IPS DF 6.9 (cell line): ENCODE measurements at places on chromosomes 3 and 15.

DNA sequence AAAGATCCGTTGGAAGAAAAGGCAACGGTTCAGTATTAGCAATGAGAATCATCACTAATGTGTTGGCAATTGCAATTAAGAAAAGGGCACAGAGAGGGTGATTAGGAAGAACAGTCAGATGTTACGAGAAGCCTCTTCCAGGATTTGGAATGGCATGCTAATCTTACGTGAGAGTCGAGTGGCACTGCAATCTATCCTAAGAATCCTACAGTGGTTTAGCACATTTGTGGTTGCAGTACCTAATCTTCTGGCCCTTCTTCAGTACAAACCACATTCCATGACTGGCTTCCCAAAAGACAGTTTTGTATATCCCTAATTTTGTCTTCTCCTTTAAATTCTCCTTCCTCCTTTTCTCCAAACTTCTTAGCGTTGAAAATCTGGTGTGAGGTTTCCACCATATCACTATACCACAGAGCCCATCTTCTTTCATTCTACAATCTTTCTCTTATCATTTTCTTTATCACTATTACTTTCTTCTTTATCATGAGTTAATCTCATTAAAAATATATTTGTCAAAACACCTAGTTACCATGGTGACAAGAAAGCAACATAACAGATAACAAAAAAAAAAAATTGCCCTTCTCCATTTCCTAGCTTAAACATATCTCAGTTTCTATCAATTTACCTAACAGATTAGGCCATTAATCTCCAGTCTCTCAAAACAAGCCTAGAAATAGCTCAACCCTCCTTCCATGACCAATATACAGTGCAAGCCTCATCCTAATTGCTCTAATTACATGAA lies 60.1 kb downstream of the IGSF11 start:
- no peak for DNase-seq

DNA sequence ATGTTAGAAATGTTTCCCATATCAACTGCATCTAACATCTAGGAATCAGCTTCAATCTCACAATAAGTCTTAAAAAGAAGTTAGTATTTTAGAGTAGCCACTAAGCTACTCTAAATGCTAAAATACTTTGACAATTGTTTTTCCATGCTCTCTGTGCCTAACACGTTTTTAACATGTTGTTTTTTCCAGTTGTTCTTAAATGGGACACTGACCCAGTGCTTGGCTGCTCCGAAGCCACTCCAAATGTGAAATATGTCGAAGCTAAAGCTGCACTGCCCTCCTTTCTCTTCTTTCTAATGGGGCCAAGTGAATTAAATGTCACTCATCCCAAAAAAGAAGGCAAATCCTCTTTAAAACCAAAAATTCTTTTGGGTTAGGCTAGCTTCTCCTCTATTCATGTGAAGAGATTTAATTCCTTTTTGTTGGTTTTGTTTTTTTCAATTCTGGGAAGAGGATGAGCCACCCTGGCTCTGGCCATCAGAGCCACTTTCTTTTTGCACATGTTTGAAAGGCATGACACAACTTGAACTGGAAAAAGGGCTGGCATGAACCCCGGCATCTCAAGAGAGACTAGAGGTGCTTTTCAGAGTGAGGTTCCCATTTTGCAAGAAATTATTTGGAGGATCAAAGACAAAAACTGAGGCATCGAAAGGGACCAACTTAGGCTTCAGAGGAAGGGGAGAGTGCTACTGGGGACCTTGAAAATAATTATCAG lies 73.7 kb downstream of the WWTR1 start:
- no peak for DNase-seq

- no peak for DNase-seq
Measured at GRCh38 chr3:156987946-156988345, 161.8 kb downstream of the LEKR1 start.

DNA sequence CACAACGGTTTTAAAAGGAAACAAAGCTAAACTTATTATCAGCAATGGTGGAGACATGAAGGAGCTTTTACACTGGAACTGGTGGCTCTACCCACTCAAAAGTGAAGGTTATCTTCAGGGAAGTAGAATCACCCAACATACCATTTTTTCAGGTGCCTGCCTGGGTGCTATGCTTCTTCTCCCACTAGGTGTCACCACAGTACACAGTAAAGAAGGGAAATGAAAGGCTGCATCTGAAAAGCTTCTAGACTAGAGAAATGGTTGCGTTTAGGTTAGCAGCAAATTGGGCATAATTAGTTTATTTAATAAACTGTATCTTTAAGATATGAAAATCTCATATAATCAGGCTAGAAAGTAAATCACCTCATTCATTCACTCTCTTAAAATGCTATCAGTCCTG lies 47.0 kb upstream of the SELENOK start:
- DNase-seq = peak; percentile 18

DNA sequence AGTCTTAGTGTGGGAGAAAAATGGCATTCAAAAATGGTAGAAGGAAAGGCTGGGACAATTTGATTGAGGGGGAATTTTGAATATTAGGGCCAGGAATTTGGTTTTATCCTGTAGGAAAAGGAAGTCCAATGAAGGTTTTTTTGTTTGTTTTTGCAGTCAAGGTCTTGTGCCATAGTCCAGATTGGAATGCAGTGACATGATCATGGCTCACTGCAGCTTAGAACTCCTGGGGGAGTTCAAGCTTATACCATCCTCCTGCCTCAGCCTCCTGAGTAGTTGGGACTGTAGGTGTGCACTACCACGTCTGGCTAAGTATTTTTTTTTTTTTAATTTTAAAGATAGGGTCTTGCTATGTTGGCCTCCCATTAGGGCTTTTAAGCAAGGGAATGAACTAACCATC lies 2.6 kb upstream of the SLC6A11 start:
- no peak for DNase-seq

DNA sequence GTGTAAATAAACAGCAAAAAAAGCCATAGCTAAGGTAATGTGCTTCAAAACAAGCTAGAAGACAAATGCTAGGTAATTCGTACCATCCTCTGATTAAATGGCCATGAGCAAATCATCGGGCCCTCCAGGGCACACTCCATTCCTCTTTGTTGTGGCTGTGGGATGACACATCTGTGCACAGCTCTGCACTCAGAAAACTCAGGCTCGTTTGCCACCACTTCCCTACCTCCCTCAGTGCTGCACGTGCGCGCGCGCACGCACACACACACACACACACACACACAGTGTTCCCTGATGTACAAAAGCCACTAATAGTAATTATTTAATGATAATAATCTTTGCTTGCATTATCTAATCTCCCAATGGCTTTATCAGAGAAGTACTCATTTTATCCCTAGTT lies 336.6 kb downstream of the FEZF2 start:
- no peak for DNase-seq

DNA sequence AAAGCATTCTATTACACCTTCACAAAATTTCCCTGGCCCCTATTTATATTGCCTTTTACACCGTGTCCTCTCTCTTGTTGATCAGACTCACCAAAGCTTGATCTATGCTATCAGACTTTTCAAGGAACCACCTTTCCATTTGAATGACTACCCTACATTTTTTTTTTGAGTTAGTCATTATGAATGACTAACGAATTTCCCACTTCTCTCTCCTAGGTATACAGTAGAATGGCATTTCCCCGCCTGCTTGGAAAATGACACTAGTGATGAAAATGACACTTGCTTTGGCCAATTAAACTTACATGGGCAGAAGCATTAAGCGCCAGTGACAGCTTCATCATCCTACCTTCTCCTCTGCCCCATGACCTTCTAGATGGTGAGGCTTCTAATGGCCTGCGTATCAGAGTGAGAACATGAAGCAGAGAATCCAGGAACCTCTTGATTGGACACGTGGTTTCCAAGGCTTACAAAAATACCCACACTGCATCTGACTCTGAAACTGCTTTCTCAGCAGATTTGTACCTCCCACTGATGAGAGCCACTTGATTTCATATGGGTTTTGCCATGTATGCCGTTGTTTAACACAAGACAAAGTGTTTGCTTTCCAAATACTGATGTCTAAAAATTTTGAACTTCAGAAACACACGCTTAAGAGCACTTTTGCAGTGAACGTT lies 370.5 kb downstream of the CTNNB1 start:
- DNase-seq = no peak

DNA sequence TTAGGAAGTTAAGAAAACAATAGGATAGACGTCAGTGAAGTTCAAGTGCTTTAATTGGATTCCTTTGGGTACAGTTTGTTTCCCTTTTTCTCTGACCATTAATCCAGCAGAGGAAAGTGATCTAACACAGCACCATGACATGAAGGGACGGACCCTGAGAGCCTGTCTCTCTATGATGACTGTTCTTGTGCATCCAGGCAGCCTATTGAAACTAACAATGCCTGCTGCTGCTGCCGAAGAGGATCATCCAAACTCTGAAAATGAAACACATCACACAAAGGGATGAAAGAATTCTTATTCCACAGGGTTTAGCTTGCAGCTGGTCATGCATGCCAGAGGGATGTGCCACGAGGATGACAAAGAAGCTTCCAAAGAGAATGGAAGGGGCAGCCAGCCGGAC lies 75.5 kb downstream of the ZBTB20 start:
- DNase-seq = no peak

DNA sequence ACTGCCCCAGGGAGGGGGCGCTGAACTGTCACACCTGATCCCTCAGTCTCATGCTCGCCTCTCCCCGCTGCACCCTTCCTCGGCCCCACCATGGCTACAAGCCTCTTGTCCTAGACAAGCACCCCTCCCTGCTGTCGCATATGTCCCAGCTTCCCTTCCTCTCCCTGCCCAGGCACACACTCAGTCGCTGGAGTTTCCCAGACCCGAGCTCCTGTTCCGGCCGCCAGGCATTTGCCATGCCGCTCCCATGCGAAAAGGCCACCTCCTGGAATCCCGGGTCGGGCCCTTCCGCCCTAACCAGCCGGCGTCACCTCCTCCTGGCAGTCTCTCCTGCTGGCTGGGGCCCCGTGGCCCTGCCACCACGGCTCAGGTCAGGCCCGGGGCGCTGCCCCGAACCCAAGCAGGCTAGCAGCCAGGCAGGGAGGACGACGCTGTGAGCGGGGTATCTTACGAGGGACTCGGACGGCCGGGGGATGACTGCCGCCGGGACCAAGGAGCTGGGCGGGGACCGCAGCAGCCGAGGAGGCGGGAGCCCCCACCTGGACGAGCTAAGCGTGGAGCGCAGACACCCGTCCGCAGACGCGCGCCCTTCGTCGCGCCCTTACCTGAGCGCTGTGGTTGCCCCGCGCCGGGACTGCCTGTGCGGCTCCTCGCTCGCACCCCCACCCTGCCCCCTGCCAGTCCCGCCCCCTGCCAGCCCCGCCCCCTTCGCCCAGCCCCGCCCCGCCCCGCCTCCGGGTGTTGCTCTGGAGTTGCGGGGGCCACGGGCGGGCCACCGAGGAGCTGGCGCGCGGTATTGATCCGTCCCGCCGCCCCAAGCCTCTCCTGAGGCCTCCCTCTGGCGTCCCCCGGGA lies at the start of gene ALS2CL:
Gene ALS2CL (minus strand): TSS at position 642 of the 854 bp plus-strand sequence. CDS start 4,239 bp downstream, outside the sequence.
- DNase-seq = no peak

DNA sequence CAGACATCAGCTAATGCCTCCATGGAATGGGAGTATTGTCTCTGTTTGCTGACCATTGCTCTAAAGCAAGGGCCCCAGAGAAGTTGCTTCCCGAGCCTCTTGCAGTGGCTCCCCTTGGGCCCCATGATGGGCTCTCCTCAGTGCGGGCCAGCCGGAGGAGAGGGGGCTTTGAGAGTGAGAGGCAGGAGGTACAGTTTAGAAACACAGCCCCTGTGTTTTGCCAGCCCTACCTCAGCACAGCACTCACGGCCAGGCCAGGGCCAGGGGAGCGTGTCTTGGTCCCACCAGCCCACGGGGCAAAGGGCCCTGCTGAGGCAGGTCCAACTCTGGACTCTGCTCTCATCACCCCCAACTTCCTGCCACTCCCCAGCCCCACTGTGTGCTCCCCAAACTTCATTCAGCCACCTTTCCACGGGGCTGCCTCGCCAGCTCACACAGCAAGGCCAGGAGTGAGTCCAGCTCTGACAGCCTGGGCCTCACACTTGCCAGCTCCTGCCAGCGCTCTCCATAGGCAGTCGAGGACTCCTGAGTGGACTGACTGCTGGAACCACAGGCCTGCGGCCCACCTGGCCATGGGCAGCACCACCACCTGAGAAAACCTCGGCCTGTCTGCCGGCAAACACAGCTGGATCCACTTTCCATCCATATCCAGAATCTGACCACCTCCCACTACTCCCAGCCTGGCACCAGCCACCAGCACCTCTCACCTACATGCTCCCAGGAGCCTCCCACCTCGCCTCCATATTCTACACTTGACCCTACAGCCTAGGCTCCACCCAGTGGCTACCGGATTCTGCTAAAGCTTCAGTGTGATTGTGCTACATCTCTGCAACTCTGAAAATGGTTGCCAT lies 99.0 kb downstream of the TLE3 start:
- DNase-seq = no peak

DNA sequence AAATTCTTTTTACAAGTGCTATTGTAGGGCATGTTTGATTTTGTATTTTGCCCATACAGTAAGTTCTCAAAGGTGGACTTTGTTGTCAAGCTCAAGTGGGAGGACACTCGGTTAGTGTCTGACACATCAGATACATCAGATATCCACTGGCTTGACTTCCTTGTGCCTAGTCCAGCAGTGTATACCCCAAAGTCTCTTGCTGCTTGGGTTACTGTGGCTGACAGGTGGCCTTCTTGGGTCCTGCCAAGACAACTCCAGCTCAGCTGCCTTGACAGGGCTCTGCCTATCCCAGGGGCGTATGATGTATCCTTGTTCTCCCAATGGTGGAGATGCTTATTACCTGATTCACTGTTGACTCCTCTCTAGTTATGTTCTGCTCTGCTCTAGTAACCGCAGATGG lies 214.9 kb downstream of the CBLB start:
- DNase-seq = no peak

- DNase-seq = no peak
Measured at GRCh38 chr3:51340989-51341636, 44.0 kb upstream of the MANF start.

GRCh38 chr15:42002333-42002732 lies 18.5 kb downstream of the PLA2G4E start:
- DNase-seq = no peak

DNA sequence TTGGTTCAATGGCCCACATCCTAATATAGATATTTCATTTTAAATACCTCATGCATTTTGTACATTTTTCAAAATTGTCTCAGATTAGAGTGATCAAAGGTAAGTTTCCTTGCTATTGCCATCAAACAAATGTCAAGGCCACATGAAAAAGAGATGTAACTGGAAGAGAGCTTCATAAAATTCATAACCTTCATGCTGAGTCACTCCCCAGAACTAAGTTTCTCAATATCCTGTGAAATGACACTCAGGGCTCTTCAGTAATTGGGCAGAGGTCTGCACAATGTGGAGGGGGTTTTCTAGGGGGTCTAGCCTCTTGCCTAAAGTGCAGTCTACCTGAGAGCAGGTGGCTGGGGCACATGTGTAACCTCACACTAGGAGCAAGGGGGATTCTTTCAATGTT lies 152.2 kb upstream of the SLC2A2 start:
- no peak for DNase-seq

DNA sequence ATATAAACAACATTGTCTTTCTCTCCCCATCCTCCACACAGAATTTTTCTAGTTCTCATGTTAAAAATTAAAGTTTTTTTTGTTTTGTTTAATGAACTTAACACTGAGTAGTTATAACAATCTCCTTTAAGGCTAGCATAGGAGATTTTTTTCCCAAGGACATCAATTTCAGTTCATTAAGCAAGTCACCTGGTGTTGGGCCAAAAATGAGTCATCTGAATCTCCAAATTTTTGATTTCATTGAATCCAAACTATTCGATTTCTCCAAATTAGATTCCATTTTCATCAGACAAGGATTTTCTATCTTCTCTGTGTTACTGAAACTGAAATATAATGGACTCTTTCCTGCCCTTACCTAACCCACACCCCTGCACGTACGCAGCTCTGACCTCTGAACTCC lies 631.4 kb upstream of the MDFIC2 start:
- no peak for DNase-seq

GRCh38 chr15:77335298-77335697 lies 84.6 kb downstream of the PEAK1 start:
- DNase-seq = no peak

GRCh38 chr3:44948239-44948638 lies 27.7 kb downstream of the ZDHHC3 start:
- no peak for DNase-seq
